ENCODE measurements at places on chromosomes 5 and 9. TPM values are rescaled to one million over a fixed set of nuclear protein-coding genes. Genes with fewer than 3 reads are reported as not detected.

The THBS4 gene
- 1.6 TPM for total RNA-seq

- no peak for DNase-seq
Measured at GRCh38 chr5:175107865-175108264, 336.1 kb downstream of the DRD1 start.

The FCN2 gene
- total RNA-seq = not detected

DNA sequence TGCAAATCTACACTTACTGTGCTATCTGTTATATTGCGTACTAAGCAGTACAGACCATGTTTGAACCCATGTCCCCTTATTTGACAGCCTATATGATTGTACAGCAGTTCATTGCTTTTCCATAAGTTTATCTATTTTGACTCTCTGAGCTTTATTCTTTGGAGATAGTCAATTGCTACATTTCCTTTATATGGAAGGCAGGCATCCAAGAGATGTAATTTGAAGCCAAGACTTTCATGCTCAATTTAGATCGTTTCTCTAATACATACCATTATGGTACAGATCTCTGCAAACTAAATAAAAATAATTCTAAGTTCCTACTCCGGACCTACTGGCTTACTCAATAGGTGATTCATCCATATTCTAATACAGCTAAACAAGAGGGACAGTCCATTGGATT, 424.8 kb downstream of the TMEM38B start:
- DNase-seq = no peak

- DNase-seq = no peak
Measured at GRCh38 chr5:83331842-83332241, 139.7 kb upstream of the VCAN start.

GRCh38 chr5:57097526-57097925, 76.3 kb upstream of the GPBP1 start:
- DNase-seq = no peak

GRCh38 chr5:145509336-145510136, 325.6 kb downstream of the PRELID2 start:
- no peak for DNase-seq

DNA sequence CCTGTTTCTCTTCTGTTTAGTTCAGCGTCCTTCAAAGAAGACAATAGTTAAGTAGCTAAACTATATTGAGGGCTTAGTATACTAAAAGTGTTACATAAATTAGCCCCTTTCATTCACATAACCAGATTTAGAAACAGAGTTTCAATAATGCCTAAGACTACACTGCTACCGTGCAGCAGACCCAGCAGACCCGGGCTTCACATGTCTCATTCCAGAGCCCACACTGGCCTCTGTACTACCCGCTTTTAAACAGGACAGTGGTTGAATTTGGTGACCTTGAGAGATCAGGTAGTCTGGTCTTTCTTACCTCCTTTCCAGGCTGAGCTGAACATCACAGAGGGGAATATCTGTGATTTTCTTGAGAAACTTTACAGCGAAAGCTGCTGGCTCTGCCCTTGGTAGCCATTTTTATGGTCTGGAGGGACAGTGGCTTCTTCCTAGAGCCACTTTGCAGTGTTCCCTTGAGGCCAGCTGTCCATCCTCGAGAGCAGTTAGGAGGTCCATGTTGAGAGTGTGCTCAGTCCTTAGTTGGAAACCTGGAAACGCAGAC, 56.5 kb downstream of the SLC22A5 start:
- DNase-seq = no peak

DNA sequence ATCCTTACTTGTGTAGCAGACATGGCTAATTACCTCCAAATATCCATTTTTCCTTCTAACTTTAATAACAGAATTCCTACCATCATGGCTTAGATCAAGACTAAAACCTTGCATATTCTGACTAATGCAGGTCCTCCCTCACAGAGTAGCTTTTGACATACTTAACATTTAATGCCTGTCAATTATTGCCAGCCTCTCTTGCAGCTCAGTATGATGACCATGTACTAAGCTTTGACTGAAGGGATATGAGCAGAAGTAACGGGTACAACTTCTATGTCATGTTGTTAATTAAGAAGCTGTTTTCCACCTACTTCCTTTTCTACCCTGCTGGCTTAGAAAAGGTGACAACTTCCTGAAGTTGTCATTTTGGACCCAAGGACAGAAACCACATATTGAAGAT, 533.4 kb downstream of the PSAT1 start:
- no peak for DNase-seq

The C9orf153 gene
- 0.35 TPM for total RNA-seq

- DNase-seq = no peak
Measured at GRCh38 chr5:18932081-18932480, 1055.9 kb downstream of the CDH18 start.

DNA sequence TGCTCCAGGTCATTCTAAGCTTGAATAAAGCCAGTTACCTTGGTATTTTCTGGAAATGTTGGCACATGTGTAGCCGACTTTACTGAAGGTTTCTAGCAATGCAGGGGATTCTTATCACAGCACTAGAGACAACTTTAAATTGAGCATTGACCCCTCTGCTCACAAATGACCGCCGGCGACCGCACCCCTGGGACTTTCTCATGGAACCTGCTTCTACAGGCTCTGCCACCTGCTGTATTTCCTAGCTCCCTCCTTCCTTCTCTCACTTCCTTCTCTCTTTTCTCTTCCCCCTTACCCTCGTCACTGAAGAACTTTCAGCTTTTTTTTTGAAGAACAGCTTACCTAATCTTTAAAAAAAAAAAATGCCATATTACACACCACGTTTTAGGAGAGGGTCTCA, 30.9 kb upstream of the DAB2 start:
- no peak for DNase-seq

DNA sequence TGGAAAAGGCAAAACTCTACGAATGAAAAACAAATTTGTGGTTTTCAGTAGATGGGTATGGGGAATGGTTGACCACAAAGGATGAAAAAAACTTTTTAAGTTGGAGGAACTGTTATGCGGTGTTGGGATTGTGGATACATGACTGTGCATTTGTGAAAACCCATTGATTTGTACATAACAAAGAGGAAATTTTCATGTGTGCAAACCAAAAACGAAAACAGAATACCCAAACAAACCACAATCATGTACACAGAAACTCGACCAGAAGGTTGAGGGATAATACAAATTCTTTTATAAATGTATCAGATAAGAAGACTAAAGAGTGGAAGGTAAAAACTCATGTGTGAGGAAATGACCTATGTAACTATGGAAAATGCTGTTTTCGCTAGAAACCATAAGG, 1012.4 kb downstream of the CDH18 start:
- DNase-seq = no peak

Measured in A673 (cell line).